HL-60 (cell line): ENCODE measurements at places on chromosomes 6 and 20.

GRCh38 chr20:52921340-52921739 lies 50.8 kb upstream of the TSHZ2 start:
- DNase-seq = no peak

DNA sequence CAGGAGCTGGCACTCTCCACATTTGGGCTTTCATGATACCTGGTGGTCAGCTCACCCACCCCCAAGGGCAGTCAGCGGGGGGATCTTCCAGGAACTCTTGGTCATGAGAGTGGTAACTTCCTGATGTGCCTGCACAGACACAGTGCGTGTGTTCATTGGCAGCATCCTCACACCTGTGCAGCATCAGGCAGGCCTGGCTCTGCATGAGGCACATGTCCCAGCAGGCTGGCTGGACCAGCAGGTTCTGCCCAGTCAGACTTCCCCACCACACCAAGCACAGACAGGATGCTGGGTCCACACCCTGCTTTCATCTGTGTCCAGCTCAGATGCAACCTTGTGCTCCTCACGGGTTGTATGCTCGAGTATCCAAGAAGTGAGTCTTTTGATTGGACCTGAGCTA lies 15.7 kb upstream of the UNC93A start:
- DNase-seq = no peak

- DNase-seq = no peak
These were observed 199.2 kb downstream of the QKI start for GRCh38 chr6:163613668-163614067.

DNA sequence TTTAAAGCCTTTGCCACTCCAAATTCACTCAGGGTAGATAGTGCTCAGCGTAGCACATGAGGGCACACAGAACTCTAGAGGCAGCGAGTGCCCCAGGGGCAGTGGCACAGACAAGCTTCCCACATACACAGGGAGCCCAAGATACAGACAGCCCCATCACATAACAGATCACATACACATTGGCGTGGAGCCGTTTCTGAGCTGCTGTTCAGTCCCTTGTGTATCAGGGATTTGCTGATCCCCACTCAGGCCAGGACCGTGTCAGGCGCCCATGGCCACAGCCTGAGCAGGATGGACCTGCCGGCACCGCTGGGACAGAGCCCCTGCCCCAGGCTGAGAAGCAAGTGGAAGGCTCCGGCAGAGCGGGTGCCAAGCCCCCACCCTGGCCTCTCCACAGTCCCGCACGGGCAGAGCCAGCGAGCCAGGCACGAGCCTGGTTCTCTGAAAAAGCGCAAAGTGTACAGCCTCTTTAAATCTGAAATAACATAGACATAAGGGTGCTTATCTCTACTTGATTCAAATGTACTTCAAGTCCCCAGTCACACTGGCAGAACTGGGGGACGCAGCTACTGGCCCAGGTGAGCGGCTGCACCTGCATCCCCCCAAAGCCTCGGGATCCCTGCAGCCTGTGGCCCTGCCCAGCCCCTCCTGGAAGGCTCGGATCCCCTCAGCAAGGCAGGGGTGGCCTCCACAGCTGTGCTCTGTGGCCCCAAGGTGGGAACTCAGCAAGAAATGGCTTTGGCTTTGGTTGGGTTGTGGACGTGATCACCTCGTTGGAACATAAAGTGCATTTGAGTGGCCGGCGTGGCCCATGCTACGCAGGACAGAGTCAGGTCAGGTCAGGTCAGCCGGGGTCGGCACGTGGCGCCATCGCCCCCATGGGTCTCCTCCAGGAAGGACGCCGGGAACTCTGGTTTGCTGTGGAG lies 231.3 kb downstream of the ERMARD start:
- DNase-seq = no peak

GRCh38 chr20:37868851-37869333 lies 34.0 kb upstream of the VSTM2L start:
- peak; percentile 6 for DNase-seq

- no peak for DNase-seq
These were observed 49.4 kb downstream of the TRMT11 start for GRCh38 chr6:126035764-126036163.

DNA sequence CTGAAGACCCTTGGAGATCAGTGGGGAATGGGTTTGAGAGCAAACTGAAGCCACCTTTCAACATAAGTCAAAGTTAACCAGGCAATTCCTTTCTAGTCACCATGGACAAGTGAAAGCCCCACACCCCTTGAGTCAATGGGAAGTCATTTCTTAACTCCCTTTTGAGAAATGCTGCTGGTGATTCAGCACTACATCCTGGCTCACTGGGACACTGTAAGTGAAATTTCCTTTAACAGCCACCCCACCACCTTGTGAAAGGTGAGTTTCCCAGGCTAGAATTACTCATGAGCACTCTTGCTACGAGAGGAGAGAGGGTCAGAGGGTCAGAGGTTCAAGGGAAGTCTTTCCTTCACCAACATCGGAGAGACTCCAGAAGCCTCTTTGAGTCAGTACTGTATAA lies 93.3 kb upstream of the MARCKS start:
- peak; percentile 23 for DNase-seq

GRCh38 chr20:32527052-32527446 lies 58.1 kb downstream of the NOL4L start:
- no peak for DNase-seq

DNA sequence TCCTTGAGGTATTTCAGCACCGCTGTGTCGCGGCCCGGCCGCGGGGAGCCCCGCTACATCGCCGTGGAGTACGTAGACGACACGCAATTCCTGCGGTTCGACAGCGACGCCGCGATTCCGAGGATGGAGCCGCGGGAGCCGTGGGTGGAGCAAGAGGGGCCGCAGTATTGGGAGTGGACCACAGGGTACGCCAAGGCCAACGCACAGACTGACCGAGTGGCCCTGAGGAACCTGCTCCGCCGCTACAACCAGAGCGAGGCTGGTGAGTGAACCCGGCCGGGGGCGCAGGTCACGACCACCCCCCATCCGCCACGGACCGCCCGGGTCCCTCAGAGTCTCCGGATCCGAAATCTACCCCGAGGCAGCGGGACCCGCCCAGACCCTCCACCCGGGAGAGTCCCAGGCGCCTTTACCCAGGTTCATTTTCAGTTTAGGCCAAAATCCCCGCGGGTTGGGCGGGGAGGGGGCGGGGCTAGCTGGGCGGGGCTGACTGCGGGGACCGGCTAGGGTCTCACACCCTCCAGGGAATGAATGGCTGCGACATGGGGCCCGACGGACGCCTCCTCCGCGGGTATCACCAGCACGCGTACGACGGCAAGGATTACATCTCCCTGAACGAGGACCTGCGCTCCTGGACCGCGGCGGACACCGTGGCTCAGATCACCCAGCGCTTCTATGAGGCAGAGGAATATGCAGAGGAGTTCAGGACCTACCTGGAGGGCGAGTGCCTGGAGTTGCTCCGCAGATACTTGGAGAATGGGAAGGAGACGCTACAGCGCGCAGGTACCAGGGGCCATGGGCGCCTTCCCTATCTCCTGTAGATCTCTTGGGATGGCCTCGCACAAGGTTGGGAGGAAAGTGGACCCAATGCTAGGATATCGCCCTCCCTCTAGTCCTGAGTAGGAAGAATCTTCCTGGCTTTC lies 693 bp downstream of the HLA-F start:
- DNase-seq = no peak

GRCh38 chr20:1533059-1533458 lies 24.4 kb downstream of the SIRPD start:
- DNase-seq = peak; percentile 45

DNA sequence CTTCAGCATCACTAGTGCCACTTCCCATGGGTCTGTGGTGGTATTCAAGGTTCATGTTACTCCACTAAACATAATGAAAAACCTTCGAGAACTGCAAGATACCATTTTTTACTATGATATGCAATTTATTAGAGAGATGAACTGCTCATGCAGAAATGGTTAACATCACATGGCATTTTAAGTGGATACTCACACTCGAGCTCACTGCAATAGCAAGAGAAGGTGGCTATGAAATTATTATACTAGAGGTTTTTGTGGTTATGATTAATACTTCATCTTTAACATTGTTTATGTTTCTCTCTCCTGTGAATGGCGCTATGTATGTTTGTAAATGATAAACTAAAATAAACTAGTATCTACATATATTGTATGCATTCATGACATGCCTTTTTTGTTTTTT lies 35.1 kb downstream of the SCAF8 start:
- no peak for DNase-seq
